ENCODE measurements at places on chromosomes 5 and 9.
A peak's percentile ranks its signal among the peaks of the same experiment; 100 is the strongest.

DNA sequence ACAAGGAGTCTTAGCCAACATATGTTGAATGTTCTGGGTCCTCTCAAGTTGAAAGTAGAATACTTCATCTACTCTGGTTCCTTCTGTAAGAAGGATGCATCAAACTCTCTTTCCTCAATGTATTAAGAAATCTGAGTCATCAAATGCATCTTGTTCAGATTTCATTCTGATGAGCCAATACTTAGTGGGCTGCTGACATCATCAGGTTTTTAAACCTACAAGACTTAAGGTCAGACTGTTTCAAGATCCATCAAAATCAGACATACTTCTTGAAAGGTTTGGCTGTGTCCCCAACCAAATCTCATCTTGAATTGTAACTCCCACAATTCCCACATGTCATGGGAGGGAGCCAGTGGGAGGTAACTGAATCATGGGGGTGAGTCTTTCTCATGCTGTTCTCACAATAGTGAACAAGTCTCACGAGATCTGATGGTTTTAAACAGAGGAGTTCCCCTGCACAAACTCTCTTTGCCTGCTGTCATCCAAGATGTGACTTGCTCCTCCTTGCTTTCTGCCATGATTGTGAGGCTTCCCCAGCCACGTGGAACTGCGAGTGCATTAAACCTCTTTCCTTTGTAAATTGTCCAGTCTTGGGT lies 168.8 kb downstream of the RAPGEF6 start:
- DNase-seq = peak; percentile 11

GRCh38 chr5:1383344-1383743 lies 38.4 kb upstream of the CLPTM1L start:
- no peak for DNase-seq

- DNase-seq = no peak
Observed at GRCh38 chr9:136975644-136976043, 1.7 kb upstream of the PTGDS start.

GRCh38 chr5:147189109-147189424 lies 45.8 kb upstream of the STK32A start:
- no peak for DNase-seq

DNA sequence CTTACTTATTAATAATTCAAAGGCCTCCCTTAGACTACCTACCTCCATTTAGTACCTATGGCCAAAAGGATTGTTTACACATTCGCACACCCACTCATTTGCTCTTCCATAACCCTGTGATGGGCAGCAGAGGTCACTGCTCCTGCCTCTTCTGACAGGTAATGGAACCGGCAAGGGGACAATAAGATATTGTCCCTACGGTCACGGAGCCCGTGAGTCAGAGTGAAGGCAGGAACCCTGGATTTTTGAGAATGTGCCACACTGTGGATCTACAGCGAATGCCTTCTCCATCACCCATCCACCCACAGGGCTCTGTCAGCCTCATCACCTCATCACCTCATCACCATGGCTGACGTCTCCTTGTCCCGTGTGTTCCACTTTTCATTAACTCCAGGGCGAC lies 132.3 kb downstream of the MYO10 start:
- no peak for DNase-seq

DNA sequence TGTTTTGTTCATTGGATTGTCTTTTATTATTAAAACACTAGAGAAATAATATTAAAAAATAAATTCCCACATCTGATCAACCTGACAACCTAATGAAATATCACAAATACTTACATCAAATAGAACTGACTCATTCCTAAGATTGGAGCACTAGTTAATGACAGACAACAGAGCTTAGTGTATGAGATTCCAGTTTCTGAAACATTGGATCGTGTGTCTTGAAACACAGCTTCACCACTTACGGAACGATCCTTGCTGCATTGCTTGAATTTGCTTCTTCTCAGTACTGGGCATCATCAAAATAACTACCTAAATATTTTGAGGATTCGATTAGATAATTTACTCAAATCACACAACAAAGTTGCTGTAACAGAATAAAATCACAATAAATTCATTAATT lies 667.2 kb upstream of the CDH18 start:
- DNase-seq = no peak

DNA sequence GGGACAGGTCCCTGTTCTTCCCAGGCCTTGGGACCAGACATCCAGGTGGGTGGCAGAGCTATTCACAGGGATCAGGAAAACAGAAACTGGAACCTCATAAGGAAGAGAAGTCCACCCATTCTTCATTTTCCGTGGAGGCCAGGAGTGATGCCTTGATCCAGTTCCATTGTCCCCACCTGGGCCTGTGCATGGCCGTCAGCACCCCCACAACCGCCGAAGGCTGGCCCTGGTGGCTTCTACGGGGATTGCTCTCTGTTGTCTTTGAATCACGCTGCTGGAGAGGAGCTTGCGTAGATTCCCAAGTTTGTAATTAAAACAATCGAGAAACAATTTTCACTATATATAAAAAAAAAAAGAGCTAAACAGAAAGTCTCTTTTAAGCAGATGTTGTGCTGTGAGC lies 134.4 kb downstream of the MVB12B start:
- DNase-seq = no peak

- DNase-seq = no peak
Observed at GRCh38 chr5:78495800-78496199, 135.4 kb downstream of the SCAMP1 start.

- no peak for DNase-seq
Observed at GRCh38 chr9:9901624-9902023, 711.2 kb downstream of the PTPRD start.

- DNase-seq = no peak
Observed at GRCh38 chr5:110651507-110651906, 75.0 kb downstream of the TMEM232 start.

DNA sequence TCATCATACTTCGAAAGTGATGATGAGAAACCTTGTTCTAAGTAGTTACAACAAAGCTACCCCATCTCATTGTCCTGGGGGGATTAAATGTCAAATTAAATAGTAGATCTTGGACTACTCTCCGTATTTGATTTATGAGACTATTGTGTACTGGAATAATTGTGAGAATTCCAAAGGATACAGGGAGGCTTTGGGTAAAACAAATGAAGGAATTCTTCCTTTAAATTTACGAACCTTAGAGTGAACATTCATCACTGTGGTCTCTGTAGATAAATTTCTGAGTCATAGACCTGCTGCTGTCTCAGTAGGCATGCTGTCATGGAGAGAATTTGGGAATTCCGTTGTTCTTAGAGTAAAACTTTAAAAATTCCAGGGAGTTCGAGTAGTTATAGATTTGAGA lies 836.2 kb downstream of the DNAH5 start:
- DNase-seq = no peak

GRCh38 chr5:36624277-36624676 lies 17.9 kb downstream of the SLC1A3 start:
- no peak for DNase-seq

DNA sequence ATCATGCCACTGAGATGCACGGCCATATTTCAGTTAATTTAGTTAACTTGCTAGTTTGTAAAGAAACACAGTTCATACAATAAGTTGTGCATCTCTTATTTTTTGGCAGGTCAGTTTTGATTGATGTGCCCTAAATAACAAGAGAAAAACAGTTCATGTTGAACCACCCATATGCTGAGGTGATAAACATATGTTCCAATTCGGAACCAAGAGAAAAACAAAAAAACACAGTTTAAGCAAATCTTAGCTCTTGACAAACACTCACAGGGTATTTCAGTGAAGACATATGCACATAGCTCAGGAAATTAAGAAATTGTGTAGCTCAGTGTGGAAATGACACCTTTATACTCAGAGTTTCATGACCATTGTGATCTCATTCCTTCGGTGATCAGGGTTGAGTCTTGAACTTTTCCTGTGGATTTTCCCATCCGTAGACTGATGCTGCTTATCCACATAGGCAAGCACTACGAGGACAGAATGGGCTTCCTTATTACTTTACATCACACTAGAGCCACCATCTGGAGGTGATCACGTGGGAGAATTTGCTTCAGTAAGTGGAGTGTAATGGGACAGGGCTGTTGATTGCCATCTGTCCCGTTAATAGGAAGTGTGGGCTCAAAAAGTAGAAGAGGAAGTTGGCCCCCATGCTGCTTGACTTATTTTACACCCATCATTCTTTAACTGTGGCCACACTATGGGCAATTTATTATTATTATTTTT lies 773.0 kb downstream of the MTRR start:
- no peak for DNase-seq

GRCh38 chr5:166083183-166083959 lies 2208.1 kb upstream of the WWC1 start:
- DNase-seq = no peak

DNA sequence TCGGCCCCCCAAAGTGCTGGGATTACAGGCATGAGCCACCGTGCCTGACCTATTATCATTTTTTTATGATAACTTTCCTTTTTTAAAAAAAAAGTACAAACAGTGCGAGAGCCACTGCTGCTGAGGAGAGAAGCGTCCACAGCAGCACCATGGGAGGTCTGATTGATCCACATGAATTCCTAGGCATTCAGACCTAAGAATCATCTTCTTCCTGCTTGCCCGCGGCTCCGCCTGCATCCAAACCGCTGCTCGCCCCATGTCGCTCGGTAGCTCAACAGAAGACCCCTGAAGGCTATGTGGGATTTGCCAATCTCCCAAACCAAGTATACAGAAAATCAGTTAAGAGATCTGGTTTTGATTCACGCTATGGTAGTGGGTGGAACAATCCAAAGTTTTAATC lies 102.0 kb downstream of the GABBR2 start:
- no peak for DNase-seq

DNA sequence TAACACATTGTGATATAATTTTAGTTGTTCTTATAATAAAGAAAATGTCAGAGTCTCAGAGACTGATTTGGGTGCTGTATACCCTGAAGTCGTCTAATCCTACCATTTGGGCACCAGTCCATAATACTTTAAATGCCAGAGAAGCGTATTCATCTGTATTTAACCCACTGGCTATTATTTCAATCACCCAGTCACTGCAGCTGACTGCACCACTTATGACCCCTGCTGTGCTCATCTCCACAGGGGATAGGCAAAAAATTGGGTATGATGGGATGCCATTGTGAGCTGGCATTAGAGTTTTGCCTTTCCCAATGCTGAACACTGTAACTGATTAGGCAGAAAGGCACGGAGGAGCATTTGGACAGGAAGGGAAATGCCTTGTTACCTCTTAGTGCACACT lies 599.7 kb downstream of the CAAP1 start:
- no peak for DNase-seq

DNA sequence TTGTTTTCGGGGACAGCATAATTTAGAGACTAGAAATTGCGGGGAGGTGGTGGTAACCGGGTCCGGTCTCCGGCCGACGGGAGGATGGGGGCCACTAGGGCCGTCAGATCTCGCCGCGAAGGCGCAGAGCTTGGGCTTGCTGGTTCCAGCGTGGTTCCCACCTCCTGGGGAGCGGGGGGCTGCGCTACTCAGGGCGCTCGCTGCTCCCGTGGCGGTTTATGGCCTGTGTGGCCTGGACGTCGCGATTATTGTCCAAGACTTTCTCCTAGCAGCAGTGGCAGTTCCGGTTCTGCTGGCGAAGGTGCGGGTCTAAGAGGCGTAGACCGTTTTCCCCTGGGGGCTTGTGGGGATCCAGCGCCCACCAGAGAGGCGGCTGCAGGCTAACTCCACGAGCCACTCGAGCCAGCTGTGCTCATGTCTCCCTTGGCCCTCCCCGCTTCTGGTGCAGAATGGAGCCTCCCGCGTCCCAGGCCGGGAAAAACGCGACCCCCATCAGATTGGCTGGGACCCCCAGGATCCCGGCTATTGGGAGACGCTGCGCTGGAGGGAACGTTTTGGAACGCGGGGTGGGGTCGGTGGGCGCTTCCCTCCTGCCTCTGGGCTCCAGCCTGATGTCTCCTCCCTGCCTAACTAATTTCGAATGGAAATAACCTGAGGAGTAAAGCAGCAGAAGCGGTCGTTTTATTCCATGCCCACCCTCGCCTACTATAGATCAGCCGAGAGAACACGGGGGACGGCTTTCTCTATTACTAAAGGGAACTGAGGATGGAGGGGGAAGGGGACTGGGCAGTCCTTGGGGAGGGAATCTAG lies 87.1 kb downstream of the ENTREP1 start:
- DNase-seq = no peak

DNA sequence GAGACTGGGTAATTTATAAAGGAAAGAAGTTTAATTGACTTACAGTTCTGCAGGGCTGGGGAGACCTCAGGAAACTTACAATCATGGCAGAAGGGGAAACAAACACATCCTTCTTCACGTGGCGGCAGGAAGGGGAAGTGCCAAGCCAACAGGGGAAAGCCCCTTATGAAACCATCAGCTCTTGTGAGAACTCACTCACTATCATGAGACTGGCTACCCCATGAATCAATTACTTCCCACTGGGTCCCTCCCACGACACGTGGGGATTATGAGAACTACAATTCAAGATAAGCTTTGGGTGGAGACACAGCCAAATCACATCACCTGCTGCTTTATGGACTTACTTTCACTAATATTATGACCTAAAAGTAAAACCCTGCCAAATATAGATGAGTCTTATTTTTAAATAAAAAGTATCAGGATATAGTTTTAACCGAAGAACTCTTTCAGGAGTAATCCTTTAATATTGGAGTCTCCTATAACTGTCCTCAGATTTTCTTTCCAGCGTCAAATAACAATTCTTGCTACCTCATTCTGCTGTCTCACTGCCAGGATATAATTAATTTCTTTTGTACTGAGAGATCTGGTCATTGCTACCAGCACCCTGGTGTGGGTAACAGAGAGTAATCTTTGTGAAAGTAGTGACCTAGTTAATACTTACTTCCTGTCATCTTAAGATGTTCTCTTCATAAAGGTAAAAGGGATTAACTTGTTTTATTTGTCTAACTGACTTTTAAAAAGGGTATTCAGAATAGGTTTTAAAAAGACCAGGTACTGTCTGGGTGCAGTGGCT lies 68.6 kb downstream of the NLN start:
- peak; percentile 93 for DNase-seq

DNA sequence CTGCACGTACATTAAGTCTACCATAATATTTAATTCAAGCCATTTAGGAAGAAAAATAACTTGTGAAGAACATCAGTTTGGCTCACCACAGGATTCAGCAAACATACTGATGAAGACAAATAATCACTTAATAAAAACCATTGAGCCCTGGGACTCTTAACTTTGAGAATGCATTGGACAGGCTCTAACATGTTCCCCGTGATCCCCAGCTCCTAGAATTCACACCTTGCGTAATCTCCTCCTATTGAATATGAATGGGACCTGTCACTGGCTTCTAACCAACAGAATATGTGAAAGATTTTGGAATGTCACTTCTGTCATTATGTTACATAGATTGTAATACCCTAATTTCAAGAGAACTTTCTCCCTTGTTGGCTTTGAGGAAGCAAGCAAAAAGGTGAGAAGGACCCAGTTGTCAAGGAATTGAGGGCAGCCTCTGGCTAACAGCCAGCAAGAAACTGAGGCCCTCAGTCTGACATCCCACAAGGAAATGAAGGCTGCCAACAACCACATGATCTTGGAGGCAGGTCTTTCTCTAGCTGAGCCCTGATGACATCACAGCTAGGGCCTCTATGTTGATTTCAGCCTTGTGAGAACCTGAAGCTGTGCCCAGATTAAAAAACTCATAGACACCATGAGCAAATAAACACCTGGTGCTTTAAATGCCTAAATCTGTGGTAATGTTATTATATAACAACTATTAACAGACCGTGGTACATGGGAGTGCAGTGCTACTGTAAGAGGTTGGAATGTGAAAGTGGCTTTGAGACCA lies 433.2 kb downstream of the SEMA5A start:
- DNase-seq = no peak

- no peak for DNase-seq
Observed at GRCh38 chr5:56003679-56004078, 8.9 kb upstream of the IL6ST start.
